NCI-H2029 (cell line): ENCODE measurements at places on chromosomes 6 and 20.

- peak; percentile 6 for DNase-seq
Observed at GRCh38 chr6:124870611-124871459, 91.4 kb upstream of the RNF217 start.

- DNase-seq = no peak
Observed at GRCh38 chr20:8837396-8837795, 231.5 kb upstream of the PLCB4 start.

- peak; percentile 8 for DNase-seq
Observed at GRCh38 chr6:104771258-104771832, 88.4 kb downstream of the HACE1 start.

- DNase-seq = no peak
Observed at GRCh38 chr20:1935696-1936366, 40.6 kb downstream of the SIRPA start.

- no peak for DNase-seq
Observed at GRCh38 chr6:74579047-74579446, 626.8 kb downstream of the COL12A1 start.

DNA sequence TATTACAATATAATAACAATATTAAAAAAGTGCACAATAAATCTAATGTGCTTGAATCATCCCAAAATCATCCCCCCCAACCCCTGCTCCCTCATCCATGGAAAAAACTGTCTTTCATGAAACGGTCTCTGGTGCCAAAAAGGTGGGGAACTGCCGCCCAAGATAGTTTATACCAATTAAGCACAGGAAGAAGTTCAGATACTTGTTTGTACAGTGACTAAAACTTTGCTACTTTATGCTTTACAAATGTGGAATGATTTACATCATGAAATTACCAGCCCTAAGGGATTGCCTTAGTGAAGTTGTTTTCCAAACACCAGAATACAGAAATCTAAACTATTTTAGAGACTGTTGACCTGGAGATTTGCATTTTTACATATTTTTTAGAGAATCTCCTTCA, 175.6 kb downstream of the TRIM27 start:
- DNase-seq = no peak

DNA sequence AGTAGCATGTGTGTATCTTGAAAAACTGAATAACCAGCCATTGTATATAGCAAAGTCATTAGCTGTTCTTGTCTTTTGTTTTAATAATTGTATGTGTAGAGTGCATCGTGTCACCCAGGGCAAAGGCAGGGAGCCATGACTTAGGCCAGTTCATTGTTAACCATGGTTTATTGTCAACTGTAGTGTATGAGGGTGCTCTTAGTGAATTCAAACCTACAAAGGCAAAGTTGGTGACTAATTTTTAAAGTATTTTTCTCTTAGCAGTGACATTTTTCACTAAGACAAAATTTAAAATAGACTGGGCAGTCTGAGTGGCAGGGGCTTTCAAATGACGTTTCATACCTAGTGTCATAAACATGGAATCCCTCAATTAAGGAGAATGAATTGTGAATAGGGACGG, 79.0 kb downstream of the TULP4 start:
- DNase-seq = no peak

DNA sequence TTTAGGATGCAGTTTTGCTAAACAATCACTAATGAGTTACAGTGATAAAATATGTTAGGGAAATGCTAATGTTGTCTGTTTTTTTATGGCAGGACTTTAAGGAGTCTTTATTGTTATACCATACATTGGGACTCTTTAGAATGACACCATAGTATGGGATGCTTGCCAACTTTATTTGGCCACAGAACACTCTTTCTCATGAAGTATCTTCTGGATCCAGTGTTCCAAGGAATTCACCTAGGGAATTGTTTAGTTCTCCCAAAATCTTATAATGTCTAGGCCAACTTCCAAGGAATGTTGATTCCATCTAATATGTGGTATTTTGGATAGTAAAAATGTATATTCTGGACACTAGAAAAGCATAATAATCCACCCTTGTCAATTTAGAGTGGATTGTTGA, 3.3 kb downstream of the RIN2 start:
- no peak for DNase-seq

DNA sequence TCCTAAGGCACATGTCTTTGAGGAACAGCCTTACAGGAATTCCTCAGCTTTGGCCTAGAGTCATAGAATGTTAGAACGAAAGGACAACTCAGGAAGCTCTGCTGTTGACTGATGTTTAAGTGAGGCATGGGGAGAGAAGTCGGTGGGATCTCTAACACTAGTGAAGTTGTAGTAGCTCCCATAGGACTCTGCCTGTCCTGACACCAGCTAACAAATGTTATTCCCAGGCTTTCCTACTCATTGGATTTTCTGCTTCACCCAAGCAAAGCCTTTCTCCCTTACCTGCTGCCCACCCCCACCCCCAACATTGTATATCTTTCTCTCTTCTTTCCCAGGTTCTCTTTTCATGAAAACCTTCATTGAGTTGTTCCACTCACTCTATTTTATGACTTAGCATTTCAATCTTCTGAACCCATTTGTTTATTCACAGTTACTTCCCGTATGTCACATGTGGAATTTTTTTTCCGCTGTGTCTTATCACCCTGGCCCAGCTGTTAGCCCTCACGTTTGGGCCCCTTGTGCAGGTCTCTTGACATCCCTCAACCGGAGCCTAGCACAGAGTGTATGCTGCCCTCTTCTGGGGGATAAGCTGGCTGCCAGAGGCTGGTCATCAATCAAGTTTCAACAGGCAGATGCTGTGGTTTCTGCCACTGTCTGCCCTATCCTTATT, 39.2 kb upstream of the RNF8 start:
- DNase-seq = no peak

- no peak for DNase-seq
Observed at GRCh38 chr20:3672547-3673171, 9.2 kb downstream of the ADAM33 start.

GRCh38 chr20:45959956-45960630, 11.9 kb downstream of the ZNF335 start:
- no peak for DNase-seq

GRCh38 chr20:25867776-25868649, 171.4 kb upstream of the ZNF337 start:
- DNase-seq = peak; percentile 4

DNA sequence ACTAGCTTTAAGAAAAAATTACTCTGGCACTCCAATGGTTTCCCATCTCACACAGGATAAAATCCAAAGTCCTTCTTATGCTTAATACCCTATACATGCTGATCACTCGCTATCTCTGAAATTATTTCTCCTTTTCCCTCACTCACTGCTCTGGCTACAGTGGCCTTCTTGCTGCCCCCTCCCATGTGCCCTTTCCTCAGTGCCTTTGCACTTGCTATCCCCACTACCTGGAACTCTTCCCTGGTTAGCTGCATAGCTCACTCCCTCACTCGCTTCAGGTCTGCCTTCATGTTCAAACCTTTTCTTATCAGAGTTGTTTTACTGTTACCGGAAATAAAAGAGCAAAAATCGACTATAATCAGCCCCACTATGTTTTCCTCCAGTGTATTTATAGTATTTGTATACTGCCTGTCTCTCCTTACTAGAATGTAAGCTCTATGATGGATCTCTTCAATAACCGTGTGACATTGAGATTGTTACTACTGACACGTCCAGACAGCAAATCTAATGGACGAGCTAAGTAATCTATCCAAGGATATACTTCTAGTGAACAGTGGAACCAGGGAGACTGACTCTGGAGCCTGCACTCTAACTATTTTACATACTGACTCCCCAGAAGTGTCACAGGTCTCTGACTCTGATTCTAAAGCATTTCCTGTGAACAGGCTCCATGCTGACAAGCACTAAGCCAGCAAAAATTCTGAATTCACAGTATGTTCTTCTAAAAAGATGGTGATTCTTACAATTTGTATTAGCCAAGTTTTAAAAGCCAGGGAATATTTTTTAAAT, 25.1 kb downstream of the FKBP5 start:
- DNase-seq = no peak

DNA sequence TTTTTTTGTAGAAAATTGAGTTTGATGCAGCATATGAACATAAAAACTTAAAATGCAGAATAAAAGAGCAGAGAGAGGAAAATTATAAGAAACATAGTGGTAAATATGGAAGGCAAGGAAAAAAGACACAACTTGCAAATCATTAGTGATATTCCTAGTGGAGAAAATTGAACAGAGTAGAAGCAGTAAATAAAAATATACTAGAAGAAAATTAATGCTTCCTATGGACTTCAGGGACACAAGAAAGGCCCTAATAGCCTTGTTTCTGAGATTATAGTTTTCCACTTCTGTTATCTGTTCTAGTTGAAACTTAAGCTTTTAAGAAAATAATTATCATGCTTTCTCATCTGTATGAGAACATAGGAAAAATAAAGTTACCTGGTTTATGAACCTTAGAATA, 25.6 kb upstream of the ADIG start:
- no peak for DNase-seq

- no peak for DNase-seq
Observed at GRCh38 chr6:131197716-131198115, 62.4 kb downstream of the AKAP7 start.

DNA sequence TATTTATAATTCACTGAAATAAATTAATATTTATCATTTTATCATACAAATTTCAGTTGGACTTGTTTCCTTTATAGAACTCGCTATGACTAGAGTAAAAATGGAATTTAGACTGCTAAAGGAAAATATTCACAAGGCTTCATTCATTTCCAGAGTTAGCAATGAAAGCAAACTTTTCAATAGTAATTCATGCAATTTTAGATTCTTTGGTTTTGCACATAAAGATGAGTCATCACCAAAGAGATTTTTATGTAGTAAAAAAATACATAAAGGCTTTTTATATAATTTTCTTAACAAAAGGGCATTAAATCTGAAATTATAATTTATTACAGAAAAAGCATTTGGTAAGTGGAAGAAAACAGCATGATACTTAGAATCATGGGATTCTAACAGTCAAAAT, 37.2 kb upstream of the STXBP5 start:
- no peak for DNase-seq

GRCh38 chr6:11337306-11337705, 104.8 kb upstream of the NEDD9 start:
- DNase-seq = no peak

- DNase-seq = no peak
Observed at GRCh38 chr20:25859649-25860530, 163.2 kb upstream of the ZNF337 start.

- DNase-seq = peak; percentile 55
Observed at GRCh38 chr20:32672982-32673851, 524 bp downstream of the C20orf203 start.

DNA sequence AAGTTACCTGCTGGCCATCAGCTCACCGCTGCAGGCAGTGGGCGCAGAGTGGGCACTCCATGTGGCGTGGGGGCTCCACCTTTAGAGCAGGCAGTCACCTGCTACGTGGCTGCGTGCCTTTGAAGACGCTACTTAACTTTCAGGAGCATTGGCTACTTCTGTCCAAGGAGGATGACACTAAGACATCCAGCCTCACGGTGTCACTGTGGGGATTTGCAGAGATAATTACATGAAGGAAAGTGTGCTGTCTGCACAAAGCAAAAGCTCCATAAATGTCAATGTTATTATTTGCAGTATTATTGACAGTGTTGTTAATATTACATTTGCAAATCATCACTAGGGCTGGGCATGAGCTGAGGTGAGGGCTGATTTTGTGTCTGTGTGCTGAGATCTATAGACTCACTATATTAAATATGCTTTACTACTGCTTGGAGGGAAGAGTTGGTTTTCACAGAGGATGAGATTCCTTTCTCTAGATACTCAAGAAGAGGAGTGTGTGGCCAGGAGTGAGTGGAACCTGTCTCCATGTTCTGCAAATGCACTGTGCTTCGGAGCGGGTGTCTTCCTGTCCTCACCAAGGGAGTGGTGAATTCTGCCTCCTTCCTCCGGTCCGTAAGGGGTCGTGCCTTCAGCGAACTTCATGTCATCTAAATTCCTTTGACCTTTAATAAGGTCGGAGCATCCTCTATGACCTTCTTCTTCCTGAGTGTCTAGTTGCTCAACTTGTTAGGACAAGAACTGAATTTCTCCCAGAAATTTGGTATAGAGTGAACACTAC, 165.8 kb upstream of the SYNDIG1 start:
- no peak for DNase-seq

GRCh38 chr6:155710704-155711103, 255.1 kb upstream of the NOX3 start:
- DNase-seq = no peak

DNA sequence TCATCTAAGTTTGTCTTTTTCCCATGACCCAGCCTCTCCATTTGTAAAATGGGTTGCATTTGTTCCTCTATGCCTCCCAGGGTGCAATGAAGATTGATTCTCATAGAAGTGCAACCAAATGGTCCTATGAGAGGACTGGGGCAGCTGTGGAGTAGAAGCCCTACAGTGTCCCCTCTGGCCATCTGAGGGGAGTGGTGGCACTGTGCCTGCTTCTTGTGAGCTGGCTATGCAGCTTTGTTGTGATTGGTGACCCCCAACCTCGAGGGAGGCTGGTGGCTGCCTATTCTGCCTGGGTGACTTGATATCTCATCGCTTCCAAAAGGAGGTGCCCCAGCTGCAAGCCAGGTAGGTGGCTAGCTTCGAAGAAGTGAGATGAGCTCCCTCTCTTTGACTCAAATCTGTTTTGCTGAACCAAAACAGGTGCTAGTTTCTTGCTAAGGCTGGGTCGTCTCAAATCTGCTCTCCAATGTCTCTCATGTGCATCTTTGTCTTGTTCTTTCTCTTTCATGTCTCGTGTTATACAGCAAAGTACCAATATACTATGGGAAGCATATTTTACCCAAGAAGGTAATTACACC, 33.9 kb downstream of the TXLNB start:
- no peak for DNase-seq

GRCh38 chr20:34403063-34403827, 40.2 kb downstream of the ITCH start:
- no peak for DNase-seq

DNA sequence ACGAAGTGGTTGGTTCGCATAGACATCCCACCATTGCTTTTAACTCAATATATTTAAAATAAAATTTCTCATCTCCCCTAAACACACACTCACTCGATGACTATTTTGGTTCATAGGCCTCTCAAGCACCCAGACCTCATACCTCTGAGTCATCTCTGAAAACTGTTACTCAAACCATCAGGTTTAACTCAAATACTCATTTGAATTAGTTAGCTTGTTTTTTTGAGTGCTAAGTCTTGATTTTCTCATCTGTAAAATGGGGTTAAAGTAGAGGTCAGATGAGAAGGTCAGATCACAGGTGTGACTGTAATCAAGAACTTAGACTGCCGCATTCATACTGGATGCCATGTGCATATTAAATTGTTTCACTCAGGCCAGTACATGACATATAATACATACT, 243.9 kb upstream of the TENT5A start:
- no peak for DNase-seq

DNA sequence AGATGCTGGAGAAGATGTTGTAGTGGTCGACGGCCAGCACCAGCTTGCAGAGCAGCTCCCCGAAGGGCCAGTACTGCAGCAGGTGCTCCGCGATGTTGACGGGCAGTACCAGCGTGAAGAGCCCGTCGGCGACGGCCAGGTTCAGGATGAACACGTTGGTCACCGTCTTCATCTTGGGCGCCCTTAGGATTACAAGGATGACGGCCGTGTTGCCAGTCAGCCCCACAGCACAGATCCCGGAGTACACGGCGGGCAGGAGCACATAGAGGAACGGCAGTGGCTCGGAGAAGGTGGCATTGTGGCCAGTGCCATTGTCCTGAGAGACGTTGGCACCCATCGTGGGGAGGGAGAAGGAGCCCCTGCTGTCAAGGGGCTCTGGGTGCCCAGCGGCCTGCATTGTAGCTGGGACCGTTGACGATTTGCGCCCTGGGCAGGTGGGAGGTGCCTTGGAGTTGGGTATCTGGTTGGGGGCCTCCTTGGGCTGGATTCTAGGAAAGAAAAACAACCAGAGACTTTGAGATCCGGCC, 867 bp downstream of the NPBWR2 start:
- DNase-seq = no peak
